Head of caudate nucleus (tissue), 42 donors: ENCODE measurements at places on chromosomes 16 and 17.

GRCh38 chr16:89346869-89347268 is 129.4 kb downstream of the ZNF778 start:
- DNase-seq = no peak

- no peak for DNase-seq
These were observed 34.7 kb downstream of the ARSG start for GRCh38 chr17:68325961-68326360.

- DNase-seq = no peak
These were observed 80.1 kb upstream of the TRAP1 start for GRCh38 chr16:3797473-3797872.

GRCh38 chr17:41096055-41096454 is 1.9 kb downstream of the KRTAP4-8 start:
- DNase-seq = no peak

DNA sequence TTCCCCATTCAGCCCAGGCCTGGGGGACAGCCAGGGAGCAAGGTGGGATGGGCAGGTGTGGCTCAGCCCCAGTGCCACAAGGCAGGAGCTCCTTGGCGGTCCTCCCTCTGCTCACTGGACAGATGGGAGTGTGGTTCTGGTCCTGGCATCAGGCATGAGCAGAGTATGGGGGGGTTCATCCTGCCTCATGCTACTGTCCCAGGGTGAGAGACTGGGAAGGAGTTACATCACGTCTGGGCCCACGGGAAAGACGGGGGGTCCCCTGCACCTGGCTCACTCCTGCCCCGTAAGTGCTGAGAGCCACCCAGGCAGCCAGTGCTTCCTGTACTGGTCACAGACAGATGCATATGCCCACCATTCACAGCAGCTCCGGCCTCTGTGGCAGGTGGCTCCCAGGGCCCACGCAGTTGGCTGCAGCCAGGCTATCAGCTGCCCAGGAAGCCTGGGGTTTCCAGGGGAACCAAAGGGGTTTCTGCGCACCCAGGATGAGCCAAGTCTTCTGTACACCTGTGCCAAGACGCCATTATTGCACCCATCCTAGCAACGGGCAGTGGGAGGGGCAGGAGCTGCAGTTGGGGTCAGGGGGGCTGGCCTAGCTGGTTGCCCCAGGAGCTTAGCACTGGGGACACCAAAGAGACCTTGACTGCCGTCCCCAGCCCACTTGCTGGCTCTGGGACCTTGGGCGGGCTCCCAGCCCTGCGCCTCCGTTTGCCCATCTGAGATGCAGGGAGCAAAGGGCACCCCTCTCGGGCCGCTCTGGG is 1.9 kb downstream of the BAIAP3 start:
- DNase-seq = no peak

GRCh38 chr17:19613979-19614378 is 34.6 kb upstream of the ALDH3A2 start:
- no peak for DNase-seq

- DNase-seq = no peak
These were observed 3.3 kb downstream of the CDK5R1 start for GRCh38 chr17:32490101-32490482.

DNA sequence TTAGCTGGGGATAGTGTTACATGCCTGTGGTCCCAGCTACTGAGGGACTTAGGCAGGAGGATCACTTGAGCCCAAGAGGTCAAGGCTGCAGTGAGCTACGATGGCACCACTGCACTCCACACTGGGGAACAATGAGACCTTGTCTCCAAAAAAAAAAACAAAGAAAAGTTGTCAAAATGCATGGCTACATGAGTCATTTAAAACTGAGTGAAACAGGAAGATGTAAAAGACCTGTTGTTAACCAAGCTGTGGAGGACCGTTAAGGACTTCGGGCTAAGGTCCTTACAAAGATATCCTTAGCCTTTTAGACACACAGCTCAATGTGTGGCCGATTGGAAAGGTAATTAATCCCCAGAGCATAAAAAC is 25.1 kb downstream of the ZP2 start:
- no peak for DNase-seq

- DNase-seq = peak; percentile 85
These were observed 7.4 kb downstream of the KDM6B start for GRCh38 chr17:7841396-7841914.

GRCh38 chr17:78940708-78941107 is 15.5 kb upstream of the TIMP2 start:
- no peak for DNase-seq

GRCh38 chr16:24829153-24829552 is 16.6 kb upstream of the SLC5A11 start:
- DNase-seq = no peak

DNA sequence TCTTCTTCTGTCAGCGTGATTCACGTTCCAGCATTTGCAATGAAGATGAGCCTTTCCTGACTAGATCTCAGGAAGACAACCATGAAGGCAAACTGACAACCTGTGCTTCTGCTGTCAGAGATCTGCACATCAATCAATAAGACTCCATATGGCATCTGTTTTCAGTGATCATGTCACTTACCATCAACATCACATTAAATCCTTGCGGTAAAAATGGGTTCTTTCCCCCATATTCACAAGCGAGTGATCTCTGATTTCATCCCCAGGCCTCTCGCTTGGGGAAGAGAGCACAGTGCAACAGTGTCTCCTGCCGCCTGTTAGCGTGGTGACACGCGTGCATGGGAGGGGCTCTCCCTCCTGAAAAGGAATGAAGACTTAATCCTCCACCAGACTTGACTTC is 11.1 kb downstream of the NACA2 start:
- no peak for DNase-seq

DNA sequence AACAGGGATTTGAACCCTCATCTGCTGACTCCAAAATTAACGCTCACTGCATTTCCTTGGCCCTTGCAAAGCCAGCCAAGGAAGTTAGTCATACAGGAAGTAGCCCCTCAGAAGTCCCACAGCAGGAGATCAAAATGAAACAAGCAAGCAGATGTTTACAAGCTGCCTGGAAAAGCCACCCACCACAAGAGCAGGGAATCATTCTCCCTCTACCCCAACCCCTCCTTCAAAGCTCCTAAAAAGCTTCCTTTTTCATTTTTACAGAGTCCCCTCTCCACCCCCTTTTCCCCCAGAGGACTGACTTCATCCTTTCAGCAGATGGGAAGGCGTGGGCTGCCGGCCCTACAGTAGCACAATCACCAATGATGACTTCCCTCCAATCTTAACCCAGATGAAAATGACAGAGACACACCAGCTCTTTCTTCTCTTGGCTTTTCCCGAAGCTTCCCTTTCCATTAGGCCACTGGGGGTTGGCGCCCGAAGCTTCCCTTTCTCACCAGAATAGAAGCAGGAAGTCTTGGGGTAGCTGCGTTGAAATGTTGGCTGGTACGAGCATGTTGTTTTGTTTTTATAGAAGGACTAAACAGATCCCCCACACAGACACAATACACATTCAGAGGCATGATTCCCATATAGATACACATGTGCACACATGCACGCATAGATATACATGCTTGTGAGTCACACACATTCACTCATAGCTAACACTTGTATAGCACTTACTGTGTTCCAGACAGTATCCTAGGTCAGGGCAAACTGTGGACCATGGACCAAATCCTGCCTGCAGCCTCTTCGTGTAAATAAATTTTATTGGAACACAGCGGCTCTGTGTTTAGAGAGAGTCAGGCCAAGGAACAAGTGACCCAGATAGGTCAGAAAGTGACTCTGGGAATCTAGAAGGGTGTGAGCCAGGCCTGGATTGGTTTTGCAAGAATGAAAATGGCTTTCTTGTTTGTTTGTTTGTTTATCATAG is 17.4 kb downstream of the ITPRIPL2 start:
- peak; percentile 18 for DNase-seq

- no peak for DNase-seq
These were observed 6.9 kb downstream of the C17orf67 start for GRCh38 chr17:56826611-56827414.

- no peak for DNase-seq
These were observed 20.5 kb downstream of the ERN1 start for GRCh38 chr17:64109400-64109799.

DNA sequence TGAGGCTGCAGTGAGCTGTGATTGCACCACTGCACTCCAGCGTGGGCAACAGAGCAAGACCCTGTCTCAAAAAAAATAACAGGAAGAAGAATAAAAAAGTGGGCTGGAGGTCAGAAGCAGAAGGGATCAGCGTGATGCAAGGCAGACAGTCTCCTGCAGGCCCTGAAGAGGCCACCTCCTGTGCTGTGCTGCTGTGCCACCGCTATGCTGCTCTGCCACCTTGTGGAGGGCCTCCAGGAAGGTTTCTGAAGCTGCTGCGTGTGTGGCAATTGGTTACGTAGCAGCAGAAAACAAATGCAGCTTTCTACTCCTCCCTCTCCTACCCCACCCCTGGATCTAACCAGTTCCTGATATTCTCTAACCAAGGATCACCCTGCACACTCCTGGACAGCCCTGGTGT is 815.5 kb downstream of the KCNJ18 start:
- DNase-seq = no peak

DNA sequence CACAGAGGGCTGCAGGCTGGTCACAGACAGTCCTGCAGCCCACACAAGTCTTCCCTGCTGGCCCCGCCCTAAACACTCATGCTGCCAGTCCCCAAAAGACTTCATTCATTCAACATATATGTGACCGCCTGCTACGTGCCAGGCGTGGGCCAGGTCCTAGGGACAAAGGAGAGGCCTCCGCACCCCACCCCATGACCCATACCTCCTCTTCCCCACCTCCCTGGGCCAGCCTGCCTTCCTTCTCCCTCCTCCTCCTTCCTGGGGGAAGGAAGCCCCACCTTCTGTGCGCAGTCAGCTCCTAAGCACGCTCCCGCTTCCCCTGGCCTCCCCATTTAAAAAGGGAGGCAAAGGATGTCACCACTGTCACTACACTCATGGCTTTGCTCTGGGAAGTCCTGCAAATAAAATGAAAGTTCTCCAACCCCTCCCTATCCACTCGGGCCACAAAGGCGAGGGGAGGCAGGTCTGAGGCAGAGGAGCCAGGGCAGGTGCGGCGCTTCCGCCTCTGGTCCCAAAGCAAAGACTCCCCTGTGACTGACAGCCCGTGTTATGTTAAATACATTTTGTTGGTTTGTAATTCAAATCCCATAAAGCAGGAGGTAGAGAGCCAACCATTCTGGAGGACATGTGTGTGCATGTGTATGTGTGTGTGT is 9.0 kb downstream of the DNAAF8 start:
- no peak for DNase-seq

GRCh38 chr16:86501989-86502855 is 8.1 kb upstream of the FOXF1 start:
- DNase-seq = no peak
